Hepatocyte (in vitro differentiated cells): ENCODE measurements at places on chromosomes 4 and X. TPM values are rescaled to one million over a fixed set of nuclear protein-coding genes. Genes with fewer than 3 reads are reported as not detected.

DNA sequence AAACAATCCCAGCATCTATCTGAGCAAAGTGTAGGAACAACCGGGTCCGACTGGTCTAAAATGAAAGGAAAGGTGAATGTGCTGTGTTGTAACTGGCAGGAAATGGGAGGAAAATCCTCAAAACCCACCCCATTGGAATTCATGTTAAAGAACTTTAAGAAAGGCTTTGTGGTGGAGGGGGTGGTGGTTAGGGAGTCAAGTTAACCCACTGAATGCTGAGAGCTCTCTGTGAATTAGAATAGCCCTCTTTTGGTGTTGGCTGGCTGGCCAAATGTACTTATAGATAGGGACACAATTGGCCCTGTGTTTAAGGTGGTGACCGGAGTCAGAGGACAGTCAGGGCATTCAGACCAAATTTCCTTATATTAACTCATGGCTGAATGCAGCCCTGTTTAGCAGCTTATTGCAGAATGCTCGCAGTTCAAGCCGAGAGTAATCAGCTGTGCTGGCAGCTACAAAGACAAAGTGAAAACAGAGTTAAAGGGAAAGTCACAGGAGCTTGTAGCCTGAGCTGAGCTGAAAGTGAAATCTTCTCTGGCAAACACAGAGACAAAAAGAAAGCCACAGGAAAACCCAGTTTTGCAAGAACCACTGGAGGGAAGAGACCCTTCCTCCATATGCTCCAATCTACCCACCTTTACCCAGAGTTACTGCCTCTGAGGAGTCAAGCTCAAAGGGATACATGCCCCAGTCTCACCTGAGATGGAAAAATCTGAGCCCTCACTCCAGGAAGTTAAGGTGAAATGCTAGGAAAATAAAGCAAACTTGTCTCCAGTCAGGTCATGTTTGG lies 38.5 kb upstream of the UGT2B7 start:
- peak overlapping the region; percentile 70 for H3K27ac ChIP-seq
- H3K4me3 ChIP-seq: no peak overlapping the region
- peak; percentile 35 for DNase-seq
- H3K27me3 ChIP-seq: no peaks in the 10 kb centered on the region
- H3K36me3 ChIP-seq: no peaks in the 10 kb centered on the region
- peaks cover 17% of the 10 kb centered on the region for H3K4me1 ChIP-seq

DNA sequence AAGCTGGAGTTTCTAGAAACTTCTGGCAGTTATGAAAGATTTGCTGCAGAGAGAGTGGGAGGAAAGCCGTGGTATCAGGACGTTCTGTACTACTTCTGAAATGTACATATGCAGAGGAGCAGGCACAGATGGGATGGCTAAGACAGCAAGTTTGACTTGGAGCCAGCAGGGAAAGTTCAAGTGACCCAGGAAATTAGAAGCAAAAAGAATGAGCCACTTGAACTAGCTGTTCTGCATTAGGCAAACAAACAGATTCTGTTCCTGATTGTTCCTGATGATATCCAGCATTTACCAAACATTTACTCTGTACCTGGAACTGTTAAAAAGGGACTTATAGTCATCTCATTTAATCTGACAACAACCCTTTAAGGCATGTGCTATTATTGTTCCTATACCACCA lies 41.4 kb upstream of the CXCL13 start:
- DNase-seq: peak; percentile 62
- H3K27ac ChIP-seq: peak overlapping the region; percentile 72
- no peaks in the 10 kb centered on the region for H3K36me3 ChIP-seq
- H3K27me3 ChIP-seq: no peaks in the 10 kb centered on the region

- no peak overlapping the region for H3K27ac ChIP-seq
- no peaks in the 10 kb centered on the region for H3K27me3 ChIP-seq
- H3K36me3 ChIP-seq: no peaks in the 10 kb centered on the region
Observed at GRCh38 chrX:124282580-124282979, 49.9 kb upstream of the TEX13D start.

DNA sequence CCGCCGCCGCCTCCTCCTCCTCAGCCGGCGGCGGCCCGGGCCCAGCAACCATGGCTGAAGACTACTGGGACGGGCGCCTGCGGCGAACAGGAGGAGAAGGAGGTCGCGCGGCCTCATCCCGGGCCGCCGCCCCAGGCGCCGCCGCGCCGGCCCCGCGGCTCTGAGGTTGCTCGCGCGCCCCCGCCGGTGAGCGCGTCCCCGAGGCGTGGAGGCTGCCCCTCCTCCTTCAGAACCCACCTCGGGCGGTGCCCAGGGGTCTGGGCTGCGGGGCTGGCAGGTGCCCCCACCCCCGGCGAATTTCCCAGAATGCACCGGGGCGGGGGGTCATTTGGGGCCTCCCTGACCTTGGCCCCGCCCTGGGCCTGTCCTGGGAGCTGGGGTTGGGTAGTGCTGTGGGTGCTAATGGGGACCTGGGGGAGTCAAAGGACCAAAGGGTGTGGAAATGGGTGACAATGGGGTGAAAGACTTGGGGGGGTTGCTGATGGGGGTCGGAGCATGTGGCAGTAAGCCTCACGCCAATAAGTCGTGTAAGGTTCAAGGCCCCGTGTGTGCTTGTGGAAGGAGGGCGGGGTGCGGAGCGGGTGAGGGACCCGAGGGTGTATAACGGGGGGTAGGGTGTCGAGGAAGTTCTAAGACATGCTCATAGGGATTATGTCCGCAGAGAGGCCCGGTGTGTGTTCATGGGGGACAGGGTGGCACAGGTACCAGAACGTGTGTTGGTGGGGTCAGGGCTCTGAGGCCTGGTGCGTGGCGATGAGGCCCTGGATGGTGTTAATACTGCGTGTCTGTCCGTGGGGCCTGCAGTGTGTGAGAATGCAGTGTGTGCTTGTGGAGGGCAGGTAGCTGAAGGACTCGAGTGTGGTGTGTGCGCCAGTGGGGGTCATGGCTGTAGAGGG lies 687 bp downstream of the CDK16 start:
- peaks cover 25% of the 10 kb centered on the region for H3K4me1 ChIP-seq
- H3K36me3 ChIP-seq: no peaks in the 10 kb centered on the region
- H3K27ac ChIP-seq: peak overlapping the region; percentile 99
- H3K27me3 ChIP-seq: no peaks in the 10 kb centered on the region

DNA sequence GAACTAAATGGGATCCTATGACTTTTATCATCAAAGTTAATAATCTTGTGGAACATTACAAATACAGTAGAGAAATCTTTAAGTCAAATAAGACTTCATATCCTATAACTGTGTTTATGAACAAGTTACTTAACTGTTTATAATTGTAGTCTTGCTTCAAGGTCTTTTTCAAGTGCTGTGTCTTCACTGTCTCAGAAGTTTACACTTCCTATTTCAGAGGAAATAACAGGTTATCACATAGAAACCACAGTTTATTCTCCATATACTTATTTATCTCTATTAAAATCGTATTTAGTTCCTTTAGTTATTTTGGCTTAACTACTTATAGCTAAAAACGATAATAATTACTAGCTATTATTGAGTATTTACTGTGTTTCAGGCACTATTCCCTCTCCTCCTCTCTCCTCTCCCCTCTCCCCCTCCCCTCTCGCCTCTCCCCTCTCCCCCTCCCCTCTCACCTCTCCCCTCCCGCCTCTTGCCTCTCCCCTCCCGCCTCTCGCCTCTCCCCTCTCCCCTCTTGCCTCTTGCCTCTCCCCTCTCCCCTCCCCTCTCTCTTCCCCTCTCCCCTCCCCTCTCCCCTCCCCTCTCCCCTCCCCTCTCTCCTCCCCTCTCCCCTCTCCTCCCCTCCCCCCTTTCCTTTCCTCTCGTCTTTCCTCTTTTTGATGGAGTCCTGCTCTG lies 63.7 kb downstream of the RBPJ start:
- no peaks in the 10 kb centered on the region for H3K27me3 ChIP-seq
- no peak overlapping the region for H3K27ac ChIP-seq
- no peaks in the 10 kb centered on the region for H3K36me3 ChIP-seq
- DNase-seq: no peak
- H3K4me1 ChIP-seq: no peaks in the 10 kb centered on the region

DNA sequence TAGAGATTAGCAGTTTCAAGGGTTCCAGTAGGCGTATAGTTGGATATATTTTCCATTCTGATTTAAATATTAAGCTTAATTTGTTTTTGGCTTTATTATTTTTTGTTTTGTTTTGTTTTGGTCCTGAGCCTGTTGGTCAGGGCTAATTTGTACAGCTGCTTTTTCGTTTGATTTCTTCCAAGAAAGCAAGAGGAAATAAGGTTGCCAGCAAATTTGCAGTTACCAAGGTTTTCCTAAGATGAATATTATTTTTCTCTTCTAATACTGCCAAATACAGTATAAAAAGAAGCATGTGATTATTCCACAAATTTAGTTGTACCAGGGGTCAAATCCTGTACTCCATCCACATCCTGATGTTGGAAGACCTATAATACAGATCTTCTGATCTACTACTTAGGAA lies 24.9 kb downstream of the PLAC1 start:
- no peak for DNase-seq
- no peak overlapping the region for H3K27ac ChIP-seq
- no peak overlapping the region for H3K4me3 ChIP-seq
- peaks cover 4% of the 10 kb centered on the region for H3K4me1 ChIP-seq
- no peaks in the 10 kb centered on the region for H3K27me3 ChIP-seq

DNA sequence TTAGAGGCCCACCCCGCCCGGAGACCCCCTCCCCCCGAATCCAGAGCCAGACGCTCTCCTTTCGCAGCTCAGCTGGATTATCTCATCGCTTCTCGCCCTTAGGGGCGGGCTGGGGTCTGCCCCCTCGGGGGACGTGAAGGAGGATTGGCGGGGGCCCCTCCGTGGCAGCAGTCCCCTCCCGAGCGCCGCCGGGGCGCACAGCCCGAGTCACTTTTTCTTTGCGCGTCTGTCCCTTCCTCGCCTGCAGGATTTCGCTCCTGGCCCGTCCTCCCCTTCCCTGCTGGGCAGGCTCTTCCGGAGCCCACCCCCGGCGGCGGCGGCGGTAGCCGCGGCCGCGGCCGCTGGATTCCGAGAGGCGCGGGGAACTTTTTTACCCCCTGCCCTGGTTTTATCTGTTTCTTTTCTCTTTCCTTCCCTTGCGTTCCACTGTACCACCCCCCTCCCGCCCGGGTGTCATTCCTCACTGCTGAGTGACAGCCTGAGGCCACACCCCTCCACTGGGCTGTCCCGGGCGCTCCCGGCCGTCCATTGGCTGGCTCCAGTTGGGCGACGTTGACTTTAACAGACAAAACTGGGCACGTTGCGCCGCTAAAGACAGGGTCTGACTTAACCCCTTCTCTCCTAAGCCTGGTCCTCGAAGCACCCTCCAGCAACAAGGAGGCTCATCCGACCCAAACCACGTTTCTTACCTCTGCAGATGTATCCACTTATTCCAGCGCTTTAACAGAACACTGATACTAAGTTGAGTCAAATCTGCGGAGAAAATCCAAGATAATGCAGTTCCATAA lies 492 bp upstream of the NKX3-2 start:
- peak overlapping the region; percentile 80 for H3K4me3 ChIP-seq
- peak overlapping the region; percentile 21 for H3K27ac ChIP-seq
- peaks cover 16% of the 10 kb centered on the region for H3K4me1 ChIP-seq
- no peaks in the 10 kb centered on the region for H3K36me3 ChIP-seq
- peak; percentile 77 for DNase-seq

GRCh38 chrX:153889123-153889522 lies 3.1 kb upstream of the L1CAM start:
- H3K27me3 ChIP-seq: peaks cover 27% of the 10 kb centered on the region
- no peak overlapping the region for H3K27ac ChIP-seq
- DNase-seq: no peak
- H3K4me1 ChIP-seq: no peaks in the 10 kb centered on the region

- H3K36me3 ChIP-seq: no peaks in the 10 kb centered on the region
- DNase-seq: no peak
- H3K4me3 ChIP-seq: no peak overlapping the region
- H3K27ac ChIP-seq: no peak overlapping the region
Observed at GRCh38 chr4:154642373-154643009, 30.0 kb upstream of the FGG start.

- H3K36me3 ChIP-seq: no peaks in the 10 kb centered on the region
- no peak overlapping the region for H3K27ac ChIP-seq
Observed at GRCh38 chrX:31523884-31524536, 452.2 kb upstream of the FTHL17 start.

- H3K4me3 ChIP-seq: no peak overlapping the region
- no peaks in the 10 kb centered on the region for H3K27me3 ChIP-seq
- H3K27ac ChIP-seq: no peak overlapping the region
- no peaks in the 10 kb centered on the region for H3K36me3 ChIP-seq
- no peak for DNase-seq
Observed at GRCh38 chr4:6267573-6267972, 2.1 kb upstream of the WFS1 start.

DNA sequence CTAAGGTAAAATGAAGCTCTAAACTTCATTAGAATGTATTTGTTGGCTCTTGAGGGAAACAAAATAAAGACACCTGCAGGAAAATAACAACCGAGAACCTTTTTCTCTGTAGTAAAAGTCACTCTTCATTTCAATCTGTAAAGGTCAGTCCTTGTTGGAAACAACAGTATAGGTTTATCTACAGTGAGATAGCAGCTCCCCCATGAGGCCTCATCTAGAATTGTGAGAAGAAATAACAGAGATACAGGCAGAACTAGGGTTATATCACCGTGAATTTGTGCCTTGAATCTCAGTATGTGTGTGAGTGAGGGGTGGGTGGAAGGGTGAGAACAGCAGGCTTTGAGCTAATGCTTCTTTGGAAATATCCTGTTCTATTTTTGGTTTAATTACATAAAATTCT lies 107.8 kb upstream of the FMR1 start:
- H3K27me3 ChIP-seq: no peaks in the 10 kb centered on the region
- H3K4me3 ChIP-seq: no peak overlapping the region
- peak; percentile 28 for DNase-seq

DNA sequence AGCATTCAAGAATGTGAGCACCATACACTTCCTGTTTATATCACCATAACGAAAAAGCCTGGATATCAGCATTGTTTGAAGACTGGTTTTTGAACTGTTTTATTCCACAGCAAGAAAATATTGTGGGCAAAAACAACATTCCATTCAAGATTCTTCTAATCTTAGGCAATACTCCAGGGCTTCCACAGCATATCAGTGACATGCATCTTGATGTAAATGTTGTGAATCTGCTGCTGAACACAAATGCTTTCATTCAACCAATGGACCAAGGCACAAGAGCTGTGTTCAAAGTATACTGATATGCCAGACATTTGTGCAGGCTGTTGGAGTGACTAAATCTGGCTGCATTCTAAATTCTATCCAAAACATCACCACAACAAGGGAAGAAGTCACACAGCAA lies 260.1 kb upstream of the ETNPPL start:
- DNase-seq: no peak
- H3K27me3 ChIP-seq: no peaks in the 10 kb centered on the region
- H3K4me3 ChIP-seq: no peak overlapping the region
- no peaks in the 10 kb centered on the region for H3K4me1 ChIP-seq
- H3K36me3 ChIP-seq: no peaks in the 10 kb centered on the region
- no peak overlapping the region for H3K27ac ChIP-seq

GRCh38 chr4:14404730-14405129 lies 597.6 kb upstream of the CPEB2 start:
- DNase-seq: no peak
- H3K27me3 ChIP-seq: no peaks in the 10 kb centered on the region
- no peaks in the 10 kb centered on the region for H3K36me3 ChIP-seq

GRCh38 chr4:46249106-46249505 lies 125.3 kb upstream of the GABRG1 start:
- no peak overlapping the region for H3K27ac ChIP-seq
- H3K4me3 ChIP-seq: no peak overlapping the region
- no peak for DNase-seq
- H3K4me1 ChIP-seq: no peaks in the 10 kb centered on the region

PNCK gene
- polyA plus RNA-seq: 0.28 and 1.9 TPM in 2 replicates

CT45A10 gene
- polyA plus RNA-seq: not detected in 2 replicates

PITX2 gene
- 142 and 147 TPM in 2 replicates for polyA plus RNA-seq

MYOZ2 gene
- polyA plus RNA-seq: 0.13 TPM in 1 of 2 replicates, not detected in the other

REPS2 gene
- polyA plus RNA-seq: 2.0 and 3.4 TPM in 2 replicates

BEX1 gene
- 72.2 and 78.1 TPM in 2 replicates for polyA plus RNA-seq

MAPK10 gene
- 5.9 and 9.1 TPM in 2 replicates for polyA plus RNA-seq

SOD3 gene
- polyA plus RNA-seq: 18.1 and 20.3 TPM in 2 replicates

GLOD5 gene
- polyA plus RNA-seq: not detected in 2 replicates

SLC9B1 gene
- polyA plus RNA-seq: not detected in 2 replicates

STATH gene
- polyA plus RNA-seq: not detected in 2 replicates

SYTL4 gene
- 2.6 and 3.4 TPM in 2 replicates for polyA plus RNA-seq
